ENCODE measurements at places on chromosomes 6 and 20.

DNA sequence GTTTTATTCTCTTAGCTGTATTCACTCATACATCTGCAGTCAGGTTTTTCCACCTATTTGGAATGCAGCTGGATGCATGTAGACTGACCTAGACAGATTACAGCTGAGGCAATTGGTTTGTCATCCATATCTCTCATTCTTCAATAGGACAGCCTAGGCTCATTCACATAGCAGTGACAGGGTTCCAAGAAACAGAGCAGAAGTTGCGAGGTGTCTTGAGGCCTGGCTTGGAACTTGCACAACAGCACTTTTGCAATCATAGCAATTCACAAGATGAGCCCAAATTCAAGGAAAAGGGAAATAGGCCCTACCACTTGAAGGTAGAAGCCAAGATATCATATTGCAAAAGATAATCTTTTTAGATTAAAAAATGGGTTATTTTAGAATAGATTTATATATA lies 508.9 kb upstream of the JAG1 start:
- DNase-seq: no peak

DNA sequence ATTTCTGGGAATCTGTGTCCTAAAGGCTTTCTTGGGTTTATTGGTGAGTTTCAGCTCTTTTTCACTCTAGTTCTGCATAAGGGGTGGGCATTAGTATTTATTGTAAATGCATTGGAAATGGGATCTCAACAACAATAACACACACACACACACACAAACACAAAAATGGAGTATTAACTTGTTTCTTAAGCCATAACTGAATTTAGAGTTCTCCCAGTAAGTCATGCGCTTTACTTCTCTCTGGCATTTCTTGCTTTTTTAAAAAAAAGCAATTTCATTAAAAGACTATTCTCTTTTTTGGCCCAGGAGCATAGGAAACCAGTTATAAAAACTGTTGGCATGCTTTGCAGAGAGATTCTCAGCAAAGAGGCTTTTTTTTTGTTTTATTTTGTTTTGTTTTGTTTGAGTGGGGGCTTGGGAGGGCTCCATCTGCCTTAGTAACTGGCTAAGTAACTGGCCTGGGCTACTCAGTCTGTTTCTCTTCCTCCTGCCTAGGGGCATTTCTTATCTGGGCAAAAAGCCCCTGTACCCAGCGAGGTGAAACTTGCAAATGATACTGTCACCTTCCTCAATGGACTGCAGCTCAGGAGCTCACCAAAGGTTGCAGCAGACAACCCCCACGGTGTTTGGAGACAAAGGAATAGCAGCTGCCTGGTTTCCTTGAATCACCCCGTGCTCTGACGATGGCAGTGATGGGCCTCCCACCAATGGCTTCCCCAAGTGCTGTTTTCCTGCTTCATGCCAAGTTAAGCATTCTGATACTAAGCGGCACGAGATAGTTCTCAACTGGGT lies 128.5 kb downstream of the BCAS1 start:
- DNase-seq: no peak

DNA sequence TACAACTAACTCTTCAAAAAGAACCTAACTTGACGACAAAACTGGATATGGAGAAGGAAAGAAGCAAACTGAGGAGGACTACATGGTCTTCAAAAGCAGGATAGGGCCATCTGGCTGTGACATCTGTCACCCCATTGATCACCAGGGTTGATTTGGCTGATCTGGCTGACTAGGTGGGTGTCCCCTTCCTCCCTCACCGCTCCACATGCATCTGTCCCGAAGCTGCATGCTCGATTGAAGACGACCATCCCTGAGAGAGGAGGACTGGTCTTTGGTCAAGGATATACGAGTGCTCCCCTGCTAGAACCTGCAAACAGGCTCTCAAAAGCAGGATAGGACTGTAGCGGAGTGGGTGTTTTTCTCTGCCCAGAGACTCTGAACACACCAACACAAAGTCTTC lies 21.7 kb downstream of the CPNE1 start:
- DNase-seq: no peak

DNA sequence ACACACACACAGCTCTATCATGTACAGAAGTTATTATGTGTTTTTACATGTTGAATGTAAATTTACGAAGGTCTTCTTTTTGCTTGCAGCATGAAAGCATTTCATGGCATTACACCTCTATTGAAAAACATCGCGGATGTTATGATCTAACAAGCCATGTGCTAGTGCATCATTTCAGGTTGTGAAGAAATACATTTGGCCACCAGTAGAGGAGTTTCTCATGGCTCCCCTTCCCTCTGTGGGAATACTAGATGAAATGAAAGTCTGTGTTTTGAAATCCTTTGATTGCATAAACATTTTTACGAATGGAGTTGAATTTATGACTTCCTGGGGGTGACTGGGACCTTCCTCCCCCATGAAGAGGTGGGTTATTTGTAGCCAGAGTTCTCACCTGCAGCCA lies 17.7 kb downstream of the MAS1 start:
- DNase-seq: no peak

- DNase-seq: no peak
Measured at GRCh38 chr20:54194724-54195438, 13.0 kb upstream of the PFDN4 start.
